Stimulated activated CD4-positive, alpha-beta T cell treated with anti-CD3 and anti-CD28 coated beads, Interleukin-12 subunit alpha, Interleukin-12 subunit beta, amount 100 ng/mL, for 4 hours (primary cell): ENCODE measurements at places on chromosomes 7 and 10.

GRCh38 chr10:53239873-53240272 is 467.3 kb upstream of the MBL2 start:
- DNase-seq: no peak

DNA sequence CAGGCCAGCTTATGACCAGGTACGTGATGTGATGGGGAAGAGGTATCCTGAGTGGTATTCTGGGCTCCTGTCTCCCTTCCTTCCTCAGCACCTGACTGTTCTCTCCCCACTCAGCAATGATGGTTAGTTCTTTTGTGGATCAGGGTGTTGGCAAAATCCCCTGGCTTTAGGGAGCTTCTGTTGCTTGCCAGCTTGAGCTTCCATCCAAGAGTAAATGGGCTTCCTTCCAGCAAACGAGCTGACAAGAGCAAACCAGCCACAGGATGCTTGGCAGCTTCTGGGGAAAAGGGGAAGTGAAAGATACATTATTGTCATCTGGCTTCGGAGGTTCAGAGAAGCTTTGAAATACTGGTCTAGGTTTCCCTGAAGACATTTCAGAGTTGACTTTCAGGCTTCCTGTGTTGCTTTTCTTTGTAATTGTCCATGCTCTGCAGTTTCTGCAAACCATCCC is 5.2 kb downstream of the DUSP5 start:
- no peak for DNase-seq

- DNase-seq: no peak
These were observed 10.2 kb upstream of the YWHAG start for GRCh38 chr7:76369018-76369417.

GRCh38 chr7:107613948-107614347 is 33.9 kb downstream of the BCAP29 start:
- DNase-seq: no peak

- no peak for DNase-seq
These were observed 183.2 kb downstream of the GLI3 start for GRCh38 chr7:42053834-42054233.

DNA sequence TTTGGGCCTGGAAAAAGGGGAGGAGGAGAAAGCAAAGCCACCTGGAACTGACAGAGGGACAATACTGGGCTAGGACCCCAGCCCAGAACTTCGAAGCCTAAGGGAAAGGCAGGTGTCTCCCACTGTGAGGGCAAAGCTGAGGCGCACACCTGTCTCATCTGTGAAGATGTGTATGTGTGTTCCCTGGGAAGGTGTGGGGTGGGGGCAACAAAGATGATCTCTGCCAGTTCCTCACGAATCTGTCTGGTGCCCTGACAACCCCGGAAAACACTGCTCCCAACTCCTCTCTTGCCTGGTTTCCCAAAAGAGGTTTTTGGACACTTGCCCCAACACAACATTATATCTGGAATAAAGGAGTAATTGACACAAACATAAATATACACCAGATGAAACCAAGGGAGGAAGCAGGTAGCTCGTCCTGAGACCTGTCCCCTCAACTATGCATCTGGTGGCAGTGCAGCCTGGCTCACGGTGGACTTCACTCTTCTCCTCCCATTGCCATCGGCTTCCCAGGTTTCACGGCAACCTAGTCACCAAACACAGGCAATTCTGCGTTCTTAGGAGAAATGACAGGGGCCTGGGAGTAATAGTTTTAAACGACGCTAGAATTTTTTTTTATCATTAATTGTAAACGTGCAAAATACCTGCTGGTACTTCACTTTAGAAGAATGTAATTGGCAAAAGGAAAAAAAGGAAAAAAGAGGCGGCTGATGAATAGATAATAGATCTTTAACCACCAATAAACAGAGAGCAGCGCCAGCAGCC is 1.7 kb upstream of the EMX2 start:
- DNase-seq: no peak

GRCh38 chr7:2575046-2575732 is 16.4 kb downstream of the IQCE start:
- no peak for DNase-seq

GRCh38 chr10:117374506-117375359 is 507 bp downstream of the PDZD8 start:
- DNase-seq: peak; percentile 23

DNA sequence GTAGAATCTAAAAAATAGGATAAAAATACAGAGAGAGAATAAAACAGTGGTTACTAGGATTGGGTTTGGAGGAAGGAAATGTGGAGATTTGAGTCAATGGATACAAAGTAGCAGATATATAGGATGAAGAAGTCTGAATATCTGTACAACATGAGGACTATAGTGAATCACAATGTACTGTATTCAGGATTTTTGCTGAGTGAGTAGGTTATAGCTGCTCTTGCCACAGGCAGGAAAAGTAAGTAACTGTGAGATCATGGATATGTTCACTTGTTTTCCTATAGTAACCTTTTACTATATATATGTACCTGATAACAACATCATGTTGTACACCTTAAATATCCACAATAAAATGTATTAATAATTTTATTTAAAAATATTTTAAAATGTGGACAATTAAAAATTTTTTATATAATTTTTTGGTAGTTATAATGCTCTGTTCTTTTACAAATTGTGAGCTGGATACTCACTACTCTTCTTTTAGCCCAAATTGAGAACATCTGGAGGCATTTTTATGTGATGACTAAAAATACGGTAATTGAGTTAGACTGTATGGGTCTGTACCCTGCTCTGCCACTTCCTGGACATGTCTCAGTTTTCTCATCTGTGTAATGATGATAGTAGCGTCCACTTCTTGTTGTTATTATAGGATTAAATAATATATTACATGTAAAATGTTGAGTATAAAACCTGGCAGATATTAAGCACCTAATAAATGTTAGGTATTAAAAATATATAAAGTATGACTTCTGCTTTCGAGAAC is 439.1 kb downstream of the AUTS2 start:
- DNase-seq: no peak

- DNase-seq: no peak
These were observed 98.0 kb downstream of the KCND2 start for GRCh38 chr7:120370954-120371353.

- DNase-seq: no peak
These were observed 14.5 kb downstream of the SH2D4B start for GRCh38 chr10:80552151-80552646.

DNA sequence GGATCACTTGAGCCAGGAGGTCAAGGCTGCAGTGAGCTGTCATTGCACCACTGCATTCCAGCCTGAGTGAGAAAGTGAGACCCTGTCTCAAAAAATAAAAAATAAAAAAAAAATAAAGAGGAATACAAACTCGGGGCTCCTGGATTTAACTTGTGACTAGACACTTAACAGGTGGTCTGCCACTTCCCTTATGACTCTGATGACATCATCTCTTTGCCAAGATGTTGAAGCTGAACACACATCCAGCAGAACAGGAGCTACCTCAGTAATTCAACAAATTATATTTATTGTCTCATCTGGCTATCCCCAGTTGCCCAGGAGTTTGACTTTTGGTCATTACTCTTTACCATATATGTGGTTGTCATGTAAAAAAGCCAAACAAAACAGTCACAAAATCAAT is 35.3 kb downstream of the NEUROD6 start:
- no peak for DNase-seq

DNA sequence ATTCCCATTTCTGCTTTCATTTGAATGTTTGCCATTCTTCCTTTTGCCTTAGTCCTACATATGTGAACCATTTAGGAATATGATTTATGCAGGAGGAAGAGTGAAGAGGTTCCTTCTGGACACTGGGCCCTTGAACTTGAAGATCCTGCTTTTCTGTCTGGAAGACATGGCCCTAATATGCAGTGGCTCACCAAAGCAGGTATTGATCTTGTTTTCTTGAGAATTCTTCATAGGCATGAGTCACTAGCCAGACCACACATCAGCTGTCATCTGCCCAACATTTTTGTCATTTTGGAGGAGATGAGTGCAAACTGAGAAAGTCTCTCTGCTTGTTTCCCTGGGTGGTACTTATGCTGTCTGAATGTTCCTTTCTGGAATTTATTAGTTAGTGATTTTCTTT is 382.6 kb downstream of the LRMDA start:
- DNase-seq: no peak

GRCh38 chr7:91181949-91182348 is 82.3 kb upstream of the FZD1 start:
- DNase-seq: no peak

DNA sequence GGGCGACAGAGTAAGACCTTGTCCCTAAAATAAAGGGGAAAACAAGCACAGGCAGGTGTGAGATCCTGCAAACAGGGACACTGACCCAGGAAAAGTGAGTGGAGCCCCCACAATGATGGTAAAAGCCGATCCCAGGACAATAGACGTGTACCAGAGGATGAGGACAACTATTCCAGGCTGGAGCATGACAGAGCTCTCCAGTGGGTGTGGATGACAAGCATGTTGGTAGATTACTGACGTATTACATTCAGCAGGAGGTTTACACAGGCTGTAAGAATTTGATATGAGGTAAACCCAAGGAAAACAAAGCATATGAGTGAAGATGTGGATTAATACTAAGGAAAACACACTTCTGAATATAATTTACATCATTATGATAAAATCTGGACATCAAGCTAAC is 27.8 kb upstream of the SMURF1 start:
- DNase-seq: no peak

DNA sequence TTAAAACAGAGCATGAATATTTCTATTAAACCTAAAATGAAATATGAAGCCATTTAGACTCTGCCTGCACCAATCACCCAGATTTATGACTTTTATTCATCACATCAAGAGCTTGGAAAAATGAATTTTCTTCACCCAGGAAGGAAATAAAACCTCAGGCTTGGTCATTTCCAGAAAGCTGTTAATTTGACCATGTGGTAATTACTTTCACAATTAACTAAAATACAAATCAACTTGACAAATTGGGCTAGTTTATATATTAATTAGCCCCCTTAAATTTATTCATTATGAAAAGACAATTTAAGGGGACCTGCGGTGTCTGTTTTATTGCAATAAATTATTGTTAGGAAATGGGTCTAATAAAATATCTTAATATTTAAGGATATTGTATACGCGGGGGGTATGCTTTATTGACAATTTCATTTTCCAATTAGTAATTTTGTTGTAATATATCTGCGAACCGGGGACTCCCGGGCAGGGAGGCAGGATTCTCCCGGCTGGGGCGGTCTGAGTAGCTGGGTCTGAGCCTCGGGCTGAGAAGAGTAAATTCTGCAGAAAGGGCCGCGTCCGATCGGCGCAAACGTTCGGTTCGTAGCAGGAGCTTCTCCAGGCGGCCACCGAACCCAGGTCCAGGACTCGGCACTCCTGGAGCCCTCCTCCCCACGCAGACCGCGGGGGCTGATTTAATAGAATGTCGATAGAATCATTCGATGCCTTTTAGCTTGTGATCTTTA is 9.4 kb upstream of the MNX1 start:
- no peak for DNase-seq

GRCh38 chr7:2798669-2799068 is 45.4 kb downstream of the GNA12 start:
- no peak for DNase-seq

- DNase-seq: no peak
These were observed 556.9 kb downstream of the DNAJB9 start for GRCh38 chr7:109126404-109127050.

GRCh38 chr7:95056901-95057300 is 149.5 kb downstream of the PPP1R9A start:
- no peak for DNase-seq

DNA sequence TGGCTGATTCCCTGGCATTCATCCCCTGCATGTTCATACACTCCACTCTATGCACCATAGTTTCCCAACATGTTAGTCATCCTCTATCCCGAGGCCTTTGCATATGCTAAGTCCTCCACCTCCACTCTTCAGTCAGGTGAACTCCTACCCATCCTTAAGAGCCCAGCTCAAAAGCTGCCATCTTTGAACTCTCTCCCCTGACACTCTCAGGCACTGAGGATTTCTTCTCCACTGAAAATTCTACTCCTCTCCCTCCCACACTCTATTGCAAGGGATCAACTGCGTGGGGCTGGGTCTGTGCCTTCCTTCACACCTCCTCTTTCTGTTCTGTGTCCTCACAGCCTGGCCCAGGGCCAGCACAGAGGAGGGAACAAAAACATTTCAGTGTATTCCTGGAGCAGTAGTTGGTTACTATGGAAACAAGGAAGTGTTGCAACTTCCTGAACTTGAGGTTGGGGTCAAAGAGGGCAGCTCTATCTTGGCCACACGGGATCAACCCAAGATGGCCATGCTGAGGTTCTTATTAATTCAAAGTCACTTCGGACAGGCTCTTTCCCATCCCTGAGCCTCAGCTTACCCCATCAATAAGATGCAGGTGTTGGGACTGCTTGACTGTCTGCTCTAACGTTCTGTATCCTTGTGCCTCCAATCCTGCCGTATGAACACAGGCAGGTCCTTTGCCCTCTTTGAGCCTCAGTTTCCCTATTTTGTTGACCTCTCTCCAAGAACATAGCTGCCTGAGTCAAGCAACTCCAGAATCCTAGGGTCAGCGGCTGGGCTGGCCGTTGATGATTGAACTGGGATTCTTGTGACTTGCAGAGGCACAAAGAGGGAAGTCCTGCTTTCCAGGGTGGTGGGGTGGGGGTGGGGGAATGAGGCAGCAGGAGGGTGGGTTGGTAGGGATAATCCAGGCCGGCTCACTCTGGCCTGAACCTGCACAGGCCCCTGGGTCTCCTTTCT is 15.5 kb downstream of the ZMIZ1 start:
- DNase-seq: no peak

DNA sequence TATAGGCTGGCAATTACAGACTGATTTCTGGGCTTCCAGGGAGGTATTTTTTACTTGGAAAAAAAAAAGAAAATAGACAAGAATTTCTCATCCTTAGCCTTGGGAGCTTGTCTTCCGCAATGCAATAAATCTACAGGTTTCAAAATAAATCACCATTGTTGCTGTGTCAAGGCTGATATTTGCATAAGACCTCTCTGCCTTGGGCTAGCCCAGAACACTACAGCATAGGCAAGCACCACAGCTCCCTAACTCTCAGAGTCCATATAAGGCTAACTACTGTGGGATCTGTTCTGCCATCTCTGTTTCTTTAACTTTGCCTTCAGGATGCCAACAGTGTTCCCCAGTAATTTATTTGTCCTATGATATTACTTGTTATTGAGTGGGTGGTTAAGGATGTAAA is 64.4 kb downstream of the ZWINT start:
- DNase-seq: no peak

DNA sequence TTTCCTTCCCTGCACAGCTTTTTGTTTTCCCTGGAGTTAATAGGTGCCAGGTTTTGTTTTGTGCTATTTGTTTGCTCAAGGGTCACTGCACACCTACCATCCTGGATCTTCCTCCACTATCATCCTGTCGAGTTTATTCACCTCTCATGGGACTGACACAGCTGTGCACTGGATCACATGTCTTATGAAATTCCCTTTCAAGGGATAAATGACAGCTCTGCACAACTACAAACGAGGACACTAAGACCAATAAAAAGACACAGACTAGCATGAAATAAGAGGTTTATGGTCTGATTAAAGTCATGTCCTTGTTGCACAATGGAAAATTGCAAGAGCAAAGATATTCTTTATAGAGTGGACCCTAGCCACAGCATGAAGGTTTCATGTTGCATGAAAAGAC is 76.7 kb upstream of the SFMBT2 start:
- DNase-seq: no peak

GRCh38 chr10:47206449-47207280 is 93.3 kb upstream of the GDF10 start:
- no peak for DNase-seq
